ENCODE measurements at places on chromosomes 3 and 15.

DNA sequence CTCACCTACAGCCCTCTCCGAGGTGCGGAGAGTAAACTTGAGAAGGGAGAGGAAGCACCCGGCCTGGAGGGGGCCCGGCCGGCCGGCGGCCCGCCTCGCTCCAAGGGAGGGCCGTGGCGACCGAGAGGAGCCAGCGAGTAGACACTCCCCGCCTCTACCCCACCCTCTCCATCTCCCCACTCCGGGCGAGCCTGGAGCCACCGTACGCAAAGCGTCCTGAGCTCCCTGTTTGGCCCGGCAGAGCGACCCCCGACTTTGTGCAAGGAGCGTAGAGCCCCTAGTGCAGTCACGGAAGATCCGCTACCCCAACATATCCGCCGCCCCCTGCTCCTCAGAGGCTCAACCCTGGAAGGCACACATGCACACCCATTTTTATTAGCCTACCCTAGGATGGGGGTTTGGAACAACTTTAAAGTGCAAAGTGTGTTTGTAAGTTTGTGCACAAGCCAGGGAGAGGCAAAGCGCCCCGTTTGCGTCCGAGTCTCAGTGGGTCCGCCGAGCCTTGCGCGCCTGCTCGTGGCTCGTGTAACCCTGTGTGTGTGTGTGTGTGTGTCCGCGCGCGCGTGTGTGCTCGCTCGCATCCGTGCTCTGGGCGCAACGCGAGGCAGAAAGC is 508 bp upstream of the SMAD6 start:
- no peak for DNase-seq

- no peak for DNase-seq
Measured at GRCh38 chr3:107619549-107619948, 96.8 kb downstream of the BBX start.

DNA sequence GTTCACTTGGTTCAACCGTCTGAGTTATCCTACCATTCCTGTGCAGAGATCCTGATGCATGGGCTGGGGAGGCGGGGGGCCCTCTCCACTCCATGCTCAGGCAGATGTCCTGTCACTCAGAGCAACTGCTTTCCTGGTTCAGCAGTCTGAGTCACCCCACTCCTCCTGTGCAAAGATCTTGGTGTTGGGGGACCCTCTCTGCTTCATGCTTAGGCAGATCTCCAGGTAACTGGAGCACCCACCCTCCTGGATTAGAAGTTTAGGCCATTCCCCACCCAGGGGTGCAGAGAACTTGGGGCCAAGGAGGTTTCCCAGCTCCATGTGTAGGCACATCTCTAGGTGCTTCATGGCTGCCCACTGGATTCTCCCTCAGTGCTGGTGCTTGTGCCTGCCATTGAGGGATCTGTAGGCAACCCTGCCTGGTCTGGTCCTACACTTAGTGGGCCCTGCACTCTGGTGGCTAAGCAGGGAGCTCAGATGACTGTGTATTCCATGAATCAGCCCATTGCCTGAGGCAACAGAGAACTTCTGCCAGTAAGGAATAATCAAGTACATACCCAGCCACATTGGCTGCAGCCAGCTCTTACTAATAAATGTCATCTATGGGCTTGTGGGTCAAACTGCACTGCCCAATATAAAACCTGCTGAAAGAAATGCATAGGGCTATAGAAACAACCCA is 465.4 kb upstream of the THBS1 start:
- no peak for DNase-seq

- no peak for DNase-seq
Measured at GRCh38 chr3:34011171-34012101, 213.0 kb downstream of the PDCD6IP start.

GRCh38 chr15:75620841-75621391 is 4.6 kb downstream of the SNUPN start:
- DNase-seq, result no peak

- DNase-seq, result no peak
Measured at GRCh38 chr3:171285287-171285686, 174.9 kb downstream of the TNIK start.

- DNase-seq, result no peak
Measured at GRCh38 chr3:148694116-148694515, 3.6 kb upstream of the AGTR1 start.

- no peak for DNase-seq
Measured at GRCh38 chr3:172538368-172539151, 15.3 kb upstream of the TNFSF10 start.

DNA sequence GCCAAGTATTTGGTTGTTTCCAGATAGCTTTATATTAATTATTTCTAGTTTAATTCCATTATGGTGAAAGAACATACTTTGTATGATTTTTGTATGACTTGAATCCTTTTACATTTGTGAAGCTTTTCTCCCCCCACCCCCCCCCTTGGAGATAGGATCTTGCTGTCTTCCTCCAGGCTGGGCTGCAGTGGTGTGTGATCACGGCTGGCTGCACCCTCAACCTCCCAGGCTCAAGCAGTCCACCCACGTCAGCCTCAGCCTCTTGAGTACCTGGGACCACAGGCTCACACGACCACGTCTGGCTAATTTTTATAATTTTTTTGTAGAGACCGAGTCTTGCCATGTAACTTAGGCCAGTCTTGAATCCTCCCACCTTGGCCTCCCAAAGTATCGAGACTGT is 29.5 kb downstream of the ARL8B start:
- no peak for DNase-seq

DNA sequence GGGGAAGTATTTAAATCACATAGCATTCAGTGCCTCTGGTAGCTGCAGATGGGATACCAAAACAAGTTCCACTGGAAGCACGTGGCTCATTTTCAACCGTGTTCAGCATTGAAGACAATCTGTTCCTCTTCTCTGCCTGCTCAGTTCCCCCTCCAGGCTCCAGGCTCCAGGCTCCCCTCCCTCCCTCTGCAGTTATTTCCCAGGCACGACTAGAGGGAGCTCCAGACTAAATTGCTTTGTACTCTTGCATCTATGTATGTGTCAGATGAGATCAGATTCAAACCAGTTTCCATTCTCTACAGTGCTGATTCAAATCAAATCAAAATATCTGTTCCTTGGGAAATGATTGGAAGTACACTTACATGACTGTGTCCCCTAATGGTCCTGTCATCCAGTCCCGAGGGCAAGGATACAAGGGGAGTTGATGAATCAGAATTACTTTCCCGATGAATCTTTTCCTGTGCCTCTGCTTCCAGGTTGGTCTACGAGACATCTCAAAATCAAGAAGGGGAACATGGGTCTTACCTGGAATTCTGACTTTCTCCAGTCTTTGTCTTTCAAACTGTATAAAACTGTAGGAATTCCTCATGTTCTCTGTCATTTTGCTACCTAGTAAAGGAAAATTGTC is 600.5 kb downstream of the EDEM1 start:
- DNase-seq, result no peak

DNA sequence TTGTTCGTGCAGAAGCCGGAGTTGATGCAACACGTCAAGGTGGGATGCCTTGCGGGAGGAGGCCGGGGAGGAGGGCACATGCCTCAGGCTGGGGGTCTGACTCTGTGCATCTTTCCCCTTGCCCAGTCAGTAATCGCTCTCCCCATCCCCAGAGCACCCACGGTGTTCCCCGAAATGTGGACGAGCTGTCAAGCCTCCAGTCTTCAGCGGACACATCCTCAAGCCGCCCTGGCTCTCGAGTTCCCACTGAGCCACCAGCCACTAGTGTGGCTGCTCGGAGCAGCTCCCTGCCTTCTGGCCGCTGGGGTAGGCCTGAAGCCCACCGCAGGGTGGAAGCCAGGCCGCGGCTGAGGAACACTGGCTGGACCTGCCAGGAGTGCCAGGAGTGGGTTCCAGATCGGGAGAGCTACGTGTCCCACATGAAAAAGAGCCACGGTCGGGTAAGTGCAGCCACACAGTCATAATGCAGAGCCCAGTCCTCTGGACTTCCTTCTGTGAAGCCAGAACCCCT is 18.7 kb upstream of the ALPK3 start:
- no peak for DNase-seq

DNA sequence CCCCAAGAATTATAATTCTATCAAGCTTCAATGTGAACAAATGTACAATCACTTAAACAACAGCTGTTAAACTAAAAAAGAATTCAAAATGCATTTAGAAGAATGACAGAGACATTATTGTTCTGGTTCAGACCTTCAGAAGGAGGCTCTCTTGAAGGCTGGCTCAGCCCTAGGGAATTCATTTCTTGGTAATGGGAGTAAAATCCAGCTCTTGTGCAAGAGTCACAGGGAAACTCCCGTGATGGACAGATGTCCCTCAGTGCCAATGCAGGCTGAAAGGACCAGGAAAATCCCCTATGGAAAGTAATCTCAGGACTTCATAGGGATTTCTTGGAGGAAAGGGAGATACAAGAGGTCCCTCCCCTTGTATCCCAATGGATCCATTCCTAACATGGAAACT is 149.9 kb upstream of the STT3B start:
- no peak for DNase-seq
